ENCODE measurements at places on chromosomes 2 and 18.

- no peak for DNase-seq
Measured at GRCh38 chr2:138930571-138930970, 150.4 kb upstream of the NXPH2 start.

DNA sequence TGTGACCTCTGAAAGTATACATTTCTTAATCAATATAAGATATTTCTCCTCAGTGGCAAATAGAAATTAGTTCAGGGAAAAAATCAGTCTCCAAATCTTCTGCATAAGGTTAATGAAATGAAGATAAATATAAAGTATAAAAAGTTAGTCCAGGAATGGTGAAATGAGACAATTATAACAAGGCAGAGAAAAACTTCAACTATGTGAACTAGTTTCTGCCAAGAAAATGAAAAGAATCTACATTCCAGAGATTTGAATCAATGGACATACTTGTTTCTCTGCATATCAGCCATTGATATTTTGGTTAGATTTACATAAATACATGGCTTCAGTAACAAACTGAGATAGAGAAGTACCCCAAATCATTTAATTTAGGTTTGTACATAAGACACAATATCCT lies 249.0 kb downstream of the EXOC6B start:
- no peak for DNase-seq

- no peak for DNase-seq
Measured at GRCh38 chr2:44549856-44550255, 188.1 kb downstream of the CAMKMT start.

GRCh38 chr2:50591642-50592041 lies 440.3 kb downstream of the NRXN1 start:
- no peak for DNase-seq

DNA sequence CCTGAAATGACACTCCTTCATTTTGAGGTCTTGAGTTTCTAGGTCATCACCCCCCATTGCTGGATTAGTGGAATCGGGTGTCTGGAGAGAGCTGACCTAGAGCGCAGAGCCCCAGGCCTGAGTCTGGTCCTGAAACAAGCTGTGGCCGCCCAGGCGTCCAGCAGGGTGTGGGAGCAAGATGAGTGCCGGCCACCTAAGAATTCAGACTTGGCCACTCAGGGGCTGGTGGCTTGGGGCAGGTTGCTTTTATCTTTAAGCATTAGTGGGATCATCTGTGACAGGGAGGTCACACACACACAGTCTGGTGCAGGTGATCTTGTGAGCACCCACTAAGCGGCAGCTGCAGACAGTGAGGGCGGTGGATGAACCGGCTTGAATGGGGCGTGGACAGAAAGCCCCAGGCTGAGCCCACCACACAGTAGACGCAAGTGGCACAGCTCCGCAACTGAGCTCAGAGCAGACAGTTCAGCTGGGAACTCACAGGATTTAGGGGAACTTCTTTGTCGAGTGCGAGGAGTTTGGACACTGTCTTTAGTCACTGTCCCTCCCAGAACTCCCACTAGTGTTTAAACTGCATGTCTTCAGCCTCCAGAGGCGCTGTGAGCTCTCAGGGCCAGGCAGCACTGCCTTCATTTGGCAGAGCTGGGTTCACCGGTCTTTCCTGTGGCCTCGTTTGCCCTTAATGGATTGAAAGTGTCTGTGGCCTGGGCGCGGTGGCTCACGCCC lies 21.5 kb downstream of the ITGB1BP1 start:
- DNase-seq = no peak

GRCh38 chr18:41798879-41799278 lies 156.2 kb upstream of the PIK3C3 start:
- no peak for DNase-seq

DNA sequence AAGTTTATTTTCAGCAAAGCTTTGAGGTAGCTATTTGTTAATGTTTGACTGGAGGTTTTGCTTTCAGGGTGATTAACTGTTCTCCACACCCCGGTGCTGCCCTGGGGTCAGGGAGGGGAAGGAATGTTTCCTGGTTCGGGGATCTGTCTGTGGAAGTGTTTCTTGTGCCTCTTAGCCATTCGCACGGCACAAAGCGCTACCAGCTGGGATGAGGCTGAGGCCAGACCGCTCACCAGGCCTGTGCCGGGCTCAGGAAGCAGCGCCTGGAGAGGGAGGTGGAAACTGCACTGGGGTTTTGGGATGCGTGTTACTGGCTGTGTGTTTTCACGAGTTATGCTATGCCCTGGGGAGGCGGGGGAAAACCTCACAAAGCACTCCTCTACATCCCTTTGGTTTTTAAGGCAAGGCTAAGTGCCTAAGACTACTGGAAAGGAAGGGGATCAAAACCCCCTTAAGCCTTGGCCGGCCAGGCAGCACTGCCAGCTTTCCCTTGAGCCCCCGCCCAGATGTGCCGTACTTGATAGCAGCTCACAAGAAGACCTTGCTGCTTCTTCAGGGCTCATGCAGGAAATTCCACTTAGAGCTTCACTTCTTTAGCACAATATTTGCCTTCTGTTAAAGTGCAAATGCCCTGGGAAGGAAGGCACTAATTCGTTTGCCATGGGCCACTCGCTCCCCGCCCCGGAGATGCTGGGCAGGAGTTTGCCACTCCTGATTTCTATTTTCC lies 65.7 kb upstream of the CNGA3 start:
- DNase-seq = no peak

GRCh38 chr2:158221063-158222020 lies 119.7 kb downstream of the UPP2 start:
- DNase-seq = no peak

DNA sequence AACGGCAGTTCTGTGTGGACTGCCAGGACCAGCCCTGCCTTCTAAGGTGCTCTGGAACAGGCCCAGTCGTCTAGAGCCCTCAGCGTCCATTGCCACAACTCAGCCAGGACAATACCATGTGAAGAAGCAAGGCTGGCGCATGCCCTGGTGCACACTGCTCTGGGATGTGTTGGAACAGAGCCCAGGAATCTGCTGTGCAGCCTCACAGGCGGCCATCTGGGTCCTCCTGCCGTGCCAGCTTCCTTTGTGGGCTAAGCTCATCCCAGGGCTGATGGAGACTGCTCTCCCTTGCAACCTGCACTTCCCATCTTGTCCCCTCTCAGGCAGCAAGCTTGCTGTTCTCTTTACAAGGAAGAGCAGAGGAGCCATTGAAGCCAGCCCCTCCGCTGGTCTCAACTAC lies 246.4 kb upstream of the PXDN start:
- DNase-seq = no peak

DNA sequence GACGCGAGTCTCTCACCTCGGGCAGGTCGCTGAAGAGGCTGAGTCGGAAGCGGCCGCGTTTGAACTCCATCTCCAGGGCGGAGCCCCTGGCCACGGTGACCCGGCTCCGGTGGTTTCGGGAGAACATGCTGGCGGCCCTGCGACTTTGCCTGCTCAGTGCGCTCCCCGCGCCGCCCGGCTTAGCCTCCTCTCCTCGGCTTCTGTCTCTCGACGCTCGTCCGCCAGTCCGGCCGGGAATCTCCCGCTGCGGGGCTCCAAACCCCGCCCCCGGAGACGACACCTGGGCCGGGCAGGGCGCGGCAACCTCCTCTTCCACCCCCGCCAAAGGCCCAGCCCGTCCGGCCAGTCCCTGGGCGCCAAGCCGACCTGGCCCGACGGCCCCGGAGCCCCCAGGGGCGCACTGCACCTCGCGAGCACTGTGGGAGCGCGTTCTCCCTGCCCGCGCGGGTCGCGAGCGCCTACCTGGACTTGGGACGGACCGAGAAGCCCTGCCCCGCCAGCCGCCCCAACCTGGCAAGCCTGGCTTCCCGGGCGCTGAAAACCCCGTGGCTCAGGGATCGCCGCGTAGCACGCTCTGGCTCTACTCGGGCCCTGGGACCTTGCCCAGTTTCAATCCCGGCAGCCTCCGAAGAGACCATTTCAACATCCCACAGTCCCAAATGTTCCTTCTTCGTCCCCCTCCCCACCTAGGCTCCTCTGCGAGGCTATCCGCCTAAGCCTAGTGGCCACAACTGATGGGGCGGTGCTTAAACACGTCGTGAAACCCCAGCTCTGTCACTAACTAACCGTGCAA lies at the start of gene RTKN:
Gene RTKN, minus strand, starts transcription at position 248 of the 793 bp plus-strand sequence. Its CDS starts 121 bp downstream, at position 127.
- peak; percentile 80 for DNase-seq

DNA sequence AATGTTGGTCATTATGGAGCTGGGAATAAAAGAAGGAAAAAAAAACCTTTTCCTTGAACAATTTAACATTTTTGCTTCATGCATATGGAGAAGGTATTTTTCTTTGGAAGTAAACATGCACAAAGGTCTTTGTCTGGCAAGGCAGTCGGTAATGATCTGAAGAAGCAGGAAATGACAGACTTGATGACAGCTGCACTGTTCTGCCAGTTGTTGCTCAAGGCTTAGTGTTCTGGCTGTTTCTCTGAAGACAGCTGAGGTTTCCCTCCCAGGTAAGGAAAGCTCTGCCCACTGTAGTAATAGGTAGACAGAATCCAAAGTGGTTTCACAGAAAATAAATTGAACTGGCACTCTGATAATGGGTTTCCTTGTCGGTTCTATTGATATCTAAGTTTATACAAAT lies 308.4 kb upstream of the GCFC2 start:
- no peak for DNase-seq

DNA sequence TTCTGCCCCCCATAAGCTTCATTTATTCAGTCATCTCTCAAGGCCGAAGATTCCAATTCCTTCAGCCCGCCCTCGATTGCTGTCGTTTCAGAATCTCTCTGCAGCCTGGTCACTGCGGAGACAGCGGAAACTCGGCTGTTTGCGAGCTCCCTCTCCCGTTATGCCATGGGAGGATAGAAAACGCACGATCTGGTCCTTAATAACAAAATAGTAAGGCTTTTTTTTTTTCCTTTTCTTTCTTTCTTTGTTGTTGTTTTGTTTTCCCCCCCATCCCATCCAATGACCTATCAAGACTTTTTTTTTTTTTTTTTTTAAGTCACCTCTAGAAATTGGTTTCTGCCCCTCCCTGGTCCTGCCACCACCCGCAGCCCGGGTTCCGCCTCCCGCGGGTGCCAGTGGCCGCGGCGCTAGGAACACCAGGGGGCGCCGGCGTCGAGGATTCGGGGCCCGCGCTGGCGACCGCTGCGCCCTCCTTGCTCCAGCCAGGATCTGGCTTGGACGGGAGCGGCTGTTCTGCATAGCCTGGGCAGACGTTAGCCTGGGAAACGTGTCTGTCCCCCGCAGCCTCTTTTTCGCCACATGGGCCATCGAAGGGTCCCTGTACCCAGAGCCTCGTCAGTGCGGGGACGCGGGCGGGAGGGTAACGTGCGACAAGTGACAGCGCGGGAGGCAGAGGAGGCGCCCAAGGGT lies 10.1 kb downstream of the CPLX4 start:
- peak; percentile 86 for DNase-seq

- no peak for DNase-seq
Measured at GRCh38 chr18:23353459-23353858, 99.6 kb upstream of the RIOK3 start.

- DNase-seq = peak; percentile 60
Measured at GRCh38 chr2:237872178-237872887, 12.9 kb downstream of the RAMP1 start.

- no peak for DNase-seq
Measured at GRCh38 chr2:386406-387103, 98.7 kb upstream of the ALKAL2 start.

GRCh38 chr2:121279476-121280220 lies 5.4 kb downstream of the TFCP2L1 start:
- DNase-seq = no peak
